Stimulated activated CD8-positive, alpha-beta memory T cell treated with anti-CD3 and anti-CD28 coated beads, Interleukin-7, amount 100 ng/mL, for 24 hours (primary cell): ENCODE measurements at places on chromosomes 13 and 19.

- no peak for DNase-seq
Measured at GRCh38 chr13:44622708-44623107, 46.6 kb upstream of the TSC22D1 start.

GRCh38 chr19:16141043-16141442 lies 2.4 kb upstream of the HSH2D start:
- no peak for DNase-seq

- DNase-seq: peak; percentile 41
Measured at GRCh38 chr13:24618011-24618955, 61.9 kb upstream of the ATP12A start.

DNA sequence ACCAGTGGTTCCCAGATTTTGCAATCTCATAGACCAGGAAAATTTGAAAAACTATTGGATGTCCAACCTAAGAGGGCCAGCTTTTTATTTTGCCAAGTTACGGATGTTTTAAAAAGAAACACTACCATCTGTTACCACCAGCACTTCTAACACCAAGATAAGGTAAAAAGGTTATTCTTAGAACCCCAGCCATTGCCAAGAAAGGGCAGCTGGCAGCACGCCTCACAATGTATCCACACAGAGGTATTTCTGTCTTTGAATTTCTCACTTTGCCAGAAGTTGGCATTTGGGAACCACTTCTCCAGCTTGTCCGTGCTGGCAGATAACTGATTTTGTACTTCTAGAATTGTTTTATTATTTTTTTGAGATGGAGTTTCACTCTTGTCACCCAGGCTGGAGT lies 28.7 kb downstream of the CAPN12 start:
- no peak for DNase-seq

DNA sequence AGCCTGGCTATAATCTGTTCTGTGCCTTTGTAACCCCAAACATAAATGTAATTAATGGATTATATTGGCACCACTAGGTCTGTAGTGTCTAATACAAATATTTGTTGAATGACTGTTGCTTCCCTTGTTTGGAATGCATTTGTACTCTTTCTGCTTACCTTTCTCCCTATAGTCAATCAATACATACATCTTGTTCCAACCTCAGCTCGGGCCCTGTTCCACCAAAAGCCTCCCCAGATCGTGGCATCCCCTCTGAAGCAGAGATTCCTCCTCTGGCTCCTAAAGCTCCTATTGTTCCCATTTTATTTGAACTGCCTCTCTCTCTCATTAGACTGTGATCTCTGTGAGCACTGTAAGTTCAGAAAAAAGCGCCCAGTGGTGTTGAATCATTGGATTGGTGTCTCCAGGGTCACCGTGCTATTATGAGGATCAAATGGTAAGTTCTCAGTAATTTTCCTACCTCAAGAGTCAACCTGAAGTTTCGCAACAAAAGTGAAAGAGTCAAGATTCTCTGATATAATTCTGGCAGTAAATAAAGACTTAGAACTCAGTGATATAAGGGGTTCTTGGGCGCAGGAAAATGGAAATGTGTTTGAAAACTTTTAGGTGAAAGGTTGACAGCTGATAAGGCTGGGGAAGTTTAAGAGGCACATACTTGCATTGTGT lies 151.5 kb downstream of the KLF5 start:
- no peak for DNase-seq

GRCh38 chr13:99085808-99086266 lies 108.0 kb upstream of the DOCK9 start:
- no peak for DNase-seq

GRCh38 chr19:51407511-51408131 lies 9.8 kb downstream of the SIGLEC10 start:
- DNase-seq: no peak

- DNase-seq: no peak
Measured at GRCh38 chr19:53812335-53812734, 11.8 kb downstream of the NLRP12 start.

- no peak for DNase-seq
Measured at GRCh38 chr13:20381401-20381800, 144.3 kb downstream of the CRYL1 start.

- no peak for DNase-seq
Measured at GRCh38 chr13:30676672-30677071, 58.7 kb upstream of the ALOX5AP start.

- DNase-seq: no peak
Measured at GRCh38 chr19:18428173-18428786, 9.1 kb downstream of the SSBP4 start.

GRCh38 chr19:3409346-3410064 lies 43.1 kb downstream of the NFIC start:
- DNase-seq: no peak

DNA sequence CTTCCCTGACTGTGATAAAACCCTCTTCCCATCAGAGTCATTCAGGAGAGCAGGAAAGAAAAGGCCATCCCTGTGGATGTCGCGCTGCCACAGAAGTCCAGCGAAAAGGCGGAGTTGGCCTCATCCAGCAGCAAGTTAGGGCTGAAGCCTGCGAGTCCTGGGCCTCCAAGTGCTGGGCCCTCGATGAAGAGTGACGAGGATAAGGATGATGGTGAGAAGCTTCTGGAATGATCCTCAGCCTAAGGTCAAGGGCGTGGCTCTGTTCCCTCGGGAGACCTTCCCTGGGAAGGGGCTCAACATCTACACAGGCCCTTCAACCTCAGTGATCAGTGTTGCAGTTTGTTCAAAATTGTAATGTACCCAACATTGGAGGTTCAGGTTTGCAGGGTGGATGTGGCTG lies 22.3 kb downstream of the TEX29 start:
- no peak for DNase-seq

- DNase-seq: no peak
Measured at GRCh38 chr13:72141855-72142519, 275.0 kb upstream of the DACH1 start.

GRCh38 chr19:39398297-39398864 lies 7.2 kb downstream of the MED29 start:
- DNase-seq: no peak

GRCh38 chr19:47699360-47699917 lies 13.8 kb upstream of the EHD2 start:
- DNase-seq: peak; percentile 32

DNA sequence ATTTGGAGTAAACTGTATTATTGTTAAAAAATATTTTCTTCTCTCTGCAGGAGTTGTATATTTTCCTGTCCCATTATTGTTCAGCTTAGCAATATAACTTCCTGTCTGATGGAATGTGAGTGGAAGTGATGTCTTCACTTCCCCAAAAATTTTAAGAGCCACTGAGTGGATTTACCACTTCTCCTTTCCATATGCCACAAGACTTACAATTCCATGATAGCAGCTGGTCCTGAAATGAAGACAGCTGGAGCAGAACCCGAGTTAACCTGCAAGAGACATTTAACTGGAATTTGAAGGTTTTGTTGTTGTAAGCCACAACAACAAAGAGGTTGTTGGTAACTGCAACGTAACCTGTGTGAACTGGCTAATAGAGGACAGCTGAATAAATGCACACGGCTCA lies 23.4 kb upstream of the TBC1D4 start:
- no peak for DNase-seq

DNA sequence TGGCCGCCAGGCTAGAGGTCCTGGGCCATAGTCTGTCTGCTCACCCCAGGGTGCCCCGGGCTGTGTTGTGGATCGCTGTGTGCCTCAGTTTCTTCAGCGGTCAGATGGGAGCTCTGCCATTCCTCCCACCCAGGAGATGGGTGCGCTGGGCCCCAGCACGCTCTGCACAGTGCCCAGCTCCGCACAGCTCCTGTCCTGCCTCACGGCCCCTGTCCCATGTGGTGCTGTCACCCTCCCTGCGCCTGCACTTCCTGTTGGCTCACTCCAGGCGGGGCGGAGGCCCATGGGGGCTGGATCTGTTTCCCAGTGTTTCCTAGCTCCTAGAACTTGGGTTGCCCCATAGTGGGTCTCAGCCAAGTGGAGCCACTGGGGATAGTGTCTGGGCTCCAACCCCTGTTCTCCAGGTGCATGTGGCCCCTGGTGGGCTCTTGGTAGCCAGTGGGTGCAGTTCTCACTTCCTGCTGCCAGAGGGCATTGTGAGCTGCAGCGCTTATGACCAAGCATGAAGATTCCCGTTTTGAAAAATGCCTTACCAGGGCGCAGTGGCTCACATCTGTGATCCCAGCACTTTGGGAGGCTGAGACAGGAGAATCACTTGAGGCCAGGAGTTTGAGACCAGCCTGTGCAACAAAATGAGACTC lies 69.8 kb downstream of the KDM4B start:
- no peak for DNase-seq

DNA sequence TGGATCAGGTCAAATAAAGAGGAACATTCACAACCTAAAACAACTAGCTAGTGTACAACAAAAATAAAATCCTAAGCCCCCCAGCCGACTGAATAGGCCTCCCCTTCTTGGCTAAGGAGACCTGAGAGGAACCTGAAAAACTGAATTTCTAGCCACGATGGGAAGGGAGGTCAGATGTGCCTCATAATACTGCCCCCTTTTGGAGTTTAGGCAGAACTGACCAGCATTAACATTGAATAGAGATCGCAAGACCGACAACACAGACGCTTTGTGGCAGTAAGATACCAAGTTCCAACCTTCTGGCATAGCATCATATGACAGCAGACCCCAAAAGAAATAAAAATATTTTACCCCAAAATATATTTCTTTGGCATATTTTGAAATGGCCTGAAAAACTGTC lies 15.9 kb downstream of the CBY2 start:
- no peak for DNase-seq

DNA sequence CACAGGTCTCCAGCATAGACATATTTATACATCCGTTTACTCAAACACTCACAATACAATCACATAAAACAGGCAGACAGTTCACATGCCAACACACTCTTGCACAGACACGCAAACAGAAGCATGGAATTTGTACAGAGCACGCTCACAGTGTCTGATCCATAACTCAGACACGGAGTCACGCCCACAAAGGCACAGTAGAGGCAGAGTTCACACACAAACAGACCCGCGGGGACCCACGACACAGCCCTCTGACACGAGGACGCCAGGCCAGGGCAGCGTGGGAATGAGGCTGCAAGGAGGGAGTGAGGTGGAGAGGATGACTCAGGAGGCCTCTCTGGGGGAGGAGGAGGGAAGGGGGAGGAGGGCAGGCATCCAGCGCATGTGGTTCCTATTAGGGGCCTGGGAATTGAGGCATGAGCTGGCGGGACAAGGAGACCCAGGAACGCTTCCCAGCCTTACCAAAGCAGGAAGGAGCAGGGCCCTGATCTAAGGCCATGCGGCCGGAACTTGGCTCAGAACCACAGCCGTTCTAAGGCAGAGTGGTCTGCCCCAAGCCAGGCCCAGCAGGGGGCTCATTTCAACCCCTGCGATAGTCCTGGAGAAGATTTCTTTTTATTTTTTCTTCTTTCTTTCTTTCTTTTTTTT lies 9.1 kb upstream of the OLFM2 start:
- no peak for DNase-seq

DNA sequence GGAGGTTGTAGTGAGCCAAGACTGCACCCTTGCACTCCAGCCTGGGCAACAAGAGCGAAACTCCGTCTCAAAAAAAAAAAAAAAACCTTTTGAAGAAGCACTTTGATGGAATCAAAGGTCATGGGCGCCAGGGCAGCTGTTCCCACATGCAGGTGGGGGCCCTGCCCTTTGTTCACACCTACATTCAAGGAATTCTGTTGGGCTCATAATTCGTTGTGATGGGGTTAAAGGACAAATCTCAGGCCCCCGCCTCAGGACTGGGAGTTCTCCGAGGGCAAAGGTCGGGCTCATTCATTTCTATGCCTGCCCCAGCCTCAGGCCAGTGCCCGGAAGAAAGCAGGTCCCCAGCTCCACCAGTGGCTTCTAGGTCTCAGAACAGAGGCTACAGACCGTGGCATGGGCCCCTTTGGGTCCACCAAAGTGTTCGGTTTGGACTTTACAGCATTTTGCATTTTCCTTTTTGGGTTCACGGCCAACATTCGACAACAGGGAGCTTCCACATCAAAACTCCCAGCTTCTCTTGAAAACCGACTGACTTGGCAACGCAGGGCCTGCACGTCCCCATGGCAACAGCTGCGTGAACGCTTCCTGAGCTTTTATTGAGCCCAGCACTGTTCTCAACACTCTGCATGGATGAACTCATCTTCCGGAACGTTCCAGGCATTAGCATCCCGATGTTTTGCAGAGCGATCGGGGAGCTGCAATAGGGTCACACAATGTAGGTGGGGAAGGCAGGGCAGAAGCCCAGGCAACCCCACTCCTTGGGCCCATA lies 10.1 kb upstream of the GTF2F1 start:
- no peak for DNase-seq

DNA sequence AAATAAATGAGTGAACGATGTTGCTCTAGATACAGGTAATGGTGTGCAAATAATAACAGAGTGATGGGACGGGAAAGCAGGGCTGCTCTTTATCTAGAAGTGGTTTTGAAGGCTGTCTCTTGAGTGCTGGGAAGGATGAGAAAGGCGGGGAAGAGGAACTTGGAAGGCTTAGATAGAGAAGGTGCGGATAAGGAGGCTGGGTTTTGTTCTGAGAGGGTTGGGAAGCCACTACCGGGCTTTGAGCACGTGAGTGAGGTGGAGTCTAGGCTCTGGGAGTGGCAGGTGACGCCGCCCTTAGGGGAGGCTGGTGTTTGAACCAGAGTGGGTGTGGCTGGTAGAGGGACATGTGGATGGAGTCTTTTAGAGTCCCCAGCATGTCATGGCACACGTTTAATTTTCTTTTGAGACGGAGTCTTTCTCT lies 811 bp downstream of the ARMC6 start:
- DNase-seq: peak; percentile 45

- peak; percentile 60 for DNase-seq
Measured at GRCh38 chr19:42401365-42402303, 11.5 kb upstream of the CNFN start.

GRCh38 chr19:43638214-43638994 lies 1.2 kb downstream of the CADM4 start:
- DNase-seq: no peak

- no peak for DNase-seq
Measured at GRCh38 chr19:1267477-1268225, 1.5 kb upstream of the CIRBP start.

DNA sequence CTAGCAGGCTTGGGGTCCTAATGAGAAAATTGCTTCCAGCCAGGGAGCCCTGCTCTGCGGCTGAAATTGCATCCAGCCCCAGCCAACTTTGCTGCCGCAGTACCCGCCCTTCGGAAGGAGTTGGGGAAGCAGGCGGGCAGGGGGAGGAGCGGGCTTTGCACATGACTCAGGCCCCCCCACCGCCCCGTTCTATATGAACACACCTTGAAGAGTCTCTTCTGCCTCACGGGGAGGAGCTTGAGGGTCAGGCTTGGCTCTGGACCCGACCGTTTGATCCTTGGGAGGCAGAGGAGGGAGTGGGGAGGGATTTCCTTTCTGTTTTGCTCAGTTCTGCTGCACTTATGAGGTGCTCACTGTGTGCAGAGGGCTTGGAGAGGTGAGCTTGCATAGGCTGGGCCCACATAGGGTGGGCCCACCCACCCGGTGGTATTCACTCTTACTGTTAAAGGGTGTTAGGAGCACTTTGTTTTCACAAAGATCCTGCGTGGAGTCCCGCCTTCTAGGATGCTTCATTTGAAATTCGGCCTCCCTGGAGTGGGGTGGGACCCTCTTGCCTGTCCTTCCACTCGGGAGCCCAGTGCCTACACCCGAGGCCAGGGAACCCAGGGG lies 46.5 kb downstream of the LYL1 start:
- DNase-seq: no peak
